Dermis blood vessel endothelial cell (primary cell): ENCODE measurements at places on chromosomes 2 and 18. TPM values are rescaled to one million over a fixed set of nuclear protein-coding genes. Genes with fewer than 3 reads are reported as not detected.
A peak's percentile ranks its signal among the peaks of the same experiment; 100 is the strongest.

Gene CYS1
- 0.74 and 1.2 TPM in 2 replicates for total RNA-seq

Gene NAT8
- total RNA-seq, result not detected in 2 replicates

Gene SIX3
- total RNA-seq, result not detected in 2 replicates

Gene BOLL
- not detected in 2 replicates for total RNA-seq

- no peak for DNase-seq
Observed at GRCh38 chr18:31880186-31880898, 62.6 kb downstream of the TRAPPC8 start.

DNA sequence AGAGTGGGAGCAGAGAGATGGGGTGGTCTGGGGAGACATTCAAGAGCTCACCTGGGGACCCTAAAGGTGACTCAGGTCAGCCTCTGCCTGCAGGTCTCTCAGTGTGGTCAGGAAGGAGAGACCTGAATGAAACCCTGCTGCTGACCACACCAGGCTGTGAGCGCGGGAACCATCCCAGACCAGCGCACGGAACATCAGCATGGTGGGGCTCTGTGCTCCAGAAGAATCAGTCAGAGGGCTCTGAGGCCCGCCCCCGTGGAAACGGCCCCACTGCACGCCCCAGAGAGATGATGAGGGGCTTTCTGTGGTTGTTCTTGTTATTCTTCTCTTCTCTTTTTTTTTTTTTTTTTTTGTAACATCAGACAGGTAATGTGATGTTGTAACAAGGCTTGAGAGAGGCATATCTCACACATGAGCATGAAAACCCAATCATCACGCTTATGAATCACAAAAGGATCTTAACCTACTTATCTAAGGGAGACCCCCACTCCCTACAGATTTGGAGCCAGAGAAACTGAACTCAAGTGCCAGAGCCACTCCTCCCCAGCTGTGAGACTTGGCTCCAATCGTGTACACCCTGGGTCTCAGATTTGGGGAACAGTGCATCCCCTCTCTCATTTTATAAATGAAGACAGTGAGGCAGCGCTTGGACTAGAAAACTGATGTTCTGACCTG is 302.2 kb downstream of the EIPR1 start:
- no peak for DNase-seq

DNA sequence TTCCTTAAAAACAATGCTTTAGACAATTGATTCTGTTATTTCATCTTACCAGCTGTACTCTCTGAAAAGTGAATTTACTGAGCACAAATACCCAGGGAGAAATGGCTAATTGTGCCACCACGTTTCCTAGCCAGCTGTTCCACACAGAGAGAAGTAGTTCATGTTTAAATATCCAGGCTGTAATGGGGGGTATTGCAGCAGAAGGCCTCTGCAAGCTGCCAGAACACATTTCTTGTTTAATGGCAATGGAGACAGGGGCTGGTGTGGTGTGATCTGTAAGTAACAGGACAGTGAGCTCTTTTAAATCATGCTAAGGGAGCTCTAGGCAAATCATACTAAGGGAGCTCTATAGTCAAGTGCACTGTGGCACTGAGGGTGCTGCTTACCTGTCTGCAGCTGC is 809.2 kb downstream of the CNTNAP5 start:
- no peak for DNase-seq

DNA sequence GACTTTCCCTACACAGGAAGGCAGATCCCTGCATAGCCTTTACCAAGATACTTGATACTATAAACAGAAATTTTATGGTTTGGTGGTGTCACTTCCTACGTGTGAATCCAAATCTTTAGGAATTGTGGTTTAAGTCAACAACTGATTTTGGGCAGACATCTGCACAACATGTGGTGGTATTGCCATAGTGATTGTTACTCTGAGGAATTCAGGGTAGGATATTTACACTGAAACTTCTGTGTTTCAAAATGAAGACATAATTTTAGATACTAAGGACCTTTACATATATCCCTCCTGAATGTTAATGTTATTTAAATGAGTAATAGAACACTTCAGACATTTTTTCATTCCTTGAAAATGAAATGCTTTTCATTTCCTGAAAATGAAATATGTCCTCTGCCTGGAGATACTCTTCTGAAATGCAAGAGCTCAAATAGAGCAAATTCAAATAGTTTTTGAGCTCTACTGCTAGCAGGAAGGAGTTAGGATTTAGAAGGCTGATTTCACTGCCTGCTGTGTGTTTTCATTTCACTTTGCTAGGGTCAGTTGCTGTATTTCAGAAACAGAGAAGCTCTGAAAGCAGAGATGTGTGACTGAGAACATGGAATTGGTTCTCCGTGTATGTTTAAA is 77.2 kb downstream of the MDH1 start:
- DNase-seq, result no peak

GRCh38 chr2:194842871-194843270 is 814.2 kb upstream of the SLC39A10 start:
- DNase-seq, result no peak

DNA sequence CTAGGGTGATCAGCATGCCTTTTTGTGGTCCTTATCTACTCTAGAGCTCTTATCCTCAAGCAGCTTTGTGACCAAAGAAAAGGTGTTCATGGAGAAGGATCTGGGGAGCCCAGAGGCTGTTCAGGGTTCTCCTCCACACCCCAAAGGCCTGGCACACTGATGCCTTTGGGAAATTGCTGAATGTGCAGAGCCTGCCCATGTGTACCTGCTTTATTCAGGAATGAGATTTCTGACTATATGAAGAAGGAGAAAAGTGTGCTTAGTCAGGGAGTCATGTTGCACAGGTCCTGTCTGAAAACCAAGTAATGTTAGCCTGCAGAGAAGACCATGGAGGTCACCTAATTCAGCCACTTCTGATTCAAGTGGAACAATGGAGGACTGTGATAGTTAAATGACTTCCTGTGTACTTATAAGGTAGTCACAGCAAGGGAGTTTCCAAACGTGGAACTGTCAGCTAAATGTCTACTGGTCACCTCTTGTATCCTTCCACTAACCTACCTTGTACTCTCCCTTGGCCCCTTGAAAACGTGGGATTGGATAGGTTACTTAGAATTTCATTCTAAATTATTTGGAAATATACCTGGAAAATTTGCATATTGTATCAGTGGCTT is 81.3 kb downstream of the LIMS1 start:
- DNase-seq, result no peak

GRCh38 chr2:182300608-182301007 is 126.2 kb downstream of the PDE1A start:
- no peak for DNase-seq

- no peak for DNase-seq
Observed at GRCh38 chr2:12495247-12495868, 221.4 kb upstream of the TRIB2 start.

DNA sequence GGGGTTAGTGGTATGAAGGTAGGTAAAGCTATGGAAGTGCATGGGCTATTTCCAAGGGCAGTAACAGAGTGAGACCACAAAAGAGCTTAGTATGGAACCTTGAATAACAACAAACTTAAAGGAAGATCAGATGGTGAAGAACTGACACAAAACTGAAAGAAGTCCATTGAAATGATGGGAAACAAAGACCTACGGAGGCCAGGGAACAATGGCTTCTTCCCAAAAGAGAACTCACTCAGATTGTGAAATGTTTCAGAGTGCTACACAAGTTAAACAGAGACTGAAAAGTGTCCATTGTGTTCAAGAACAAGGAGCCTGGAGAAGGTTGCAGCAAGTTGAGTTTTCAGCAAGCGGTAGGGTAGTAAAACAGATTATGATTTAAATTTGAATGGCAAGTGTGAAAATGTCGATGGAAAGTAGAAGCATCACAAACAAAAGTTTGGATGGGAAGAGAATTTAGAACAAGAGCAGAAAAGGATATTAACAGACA is 700.0 kb upstream of the NXPH2 start:
- DNase-seq, result no peak

DNA sequence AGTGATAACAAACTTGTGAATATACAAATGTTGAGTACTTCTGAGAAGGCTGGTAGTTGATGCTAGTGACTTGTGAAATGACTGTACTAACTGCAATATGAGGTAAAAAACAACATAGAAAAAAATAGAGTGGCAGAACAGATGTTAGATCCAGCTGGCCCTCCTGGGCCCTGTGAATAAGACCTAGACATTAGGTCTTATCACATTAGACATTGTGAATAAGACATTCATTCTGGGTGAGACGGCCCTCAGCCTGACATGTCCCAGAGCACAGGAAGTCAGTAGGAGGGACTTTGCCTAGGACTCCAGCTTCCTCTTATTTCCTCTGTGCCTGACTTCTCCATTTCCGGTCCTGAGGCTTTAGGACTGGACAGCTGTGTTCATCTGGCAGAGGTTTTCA is 22.9 kb downstream of the DOK1 start:
- no peak for DNase-seq

- no peak for DNase-seq
Observed at GRCh38 chr2:64672708-64673107, 19.0 kb upstream of the SERTAD2 start.

- no peak for DNase-seq
Observed at GRCh38 chr2:16185801-16186272, 245.5 kb downstream of the MYCN start.

- DNase-seq, result no peak
Observed at GRCh38 chr2:15205562-15205961, 355.6 kb downstream of the NBAS start.

- DNase-seq, result peak; percentile 65
Observed at GRCh38 chr18:8797206-8797605, 91.8 kb downstream of the MTCL1 start.

- no peak for DNase-seq
Observed at GRCh38 chr2:215105607-215106354, 32.6 kb downstream of the ABCA12 start.
